Body of pancreas (tissue), 4 donors: ENCODE measurements at places on chromosomes 16 and 17. TPM values are rescaled to one million over a fixed set of nuclear protein-coding genes. Genes with fewer than 3 reads are reported as not detected.

The RHBDL3 gene
- 0.26 TPM for total RNA-seq

The CES1 gene
- 19.1 TPM for total RNA-seq

The C17orf78 gene
- not detected for total RNA-seq

The CX3CL1 gene
- 19.1 TPM for total RNA-seq

The PLEKHM1 gene
- total RNA-seq, result 20.8 TPM

The PCGF2 gene
- total RNA-seq, result 9.3 TPM

The KRT25 gene
- total RNA-seq, result not detected

The CTRB2 gene
- 32,261 TPM for total RNA-seq

The TRPV3 gene
- not detected for total RNA-seq

The CKLF gene
- total RNA-seq, result 33.5 TPM

The LRRC37B gene
- total RNA-seq, result 11.4 TPM

DNA sequence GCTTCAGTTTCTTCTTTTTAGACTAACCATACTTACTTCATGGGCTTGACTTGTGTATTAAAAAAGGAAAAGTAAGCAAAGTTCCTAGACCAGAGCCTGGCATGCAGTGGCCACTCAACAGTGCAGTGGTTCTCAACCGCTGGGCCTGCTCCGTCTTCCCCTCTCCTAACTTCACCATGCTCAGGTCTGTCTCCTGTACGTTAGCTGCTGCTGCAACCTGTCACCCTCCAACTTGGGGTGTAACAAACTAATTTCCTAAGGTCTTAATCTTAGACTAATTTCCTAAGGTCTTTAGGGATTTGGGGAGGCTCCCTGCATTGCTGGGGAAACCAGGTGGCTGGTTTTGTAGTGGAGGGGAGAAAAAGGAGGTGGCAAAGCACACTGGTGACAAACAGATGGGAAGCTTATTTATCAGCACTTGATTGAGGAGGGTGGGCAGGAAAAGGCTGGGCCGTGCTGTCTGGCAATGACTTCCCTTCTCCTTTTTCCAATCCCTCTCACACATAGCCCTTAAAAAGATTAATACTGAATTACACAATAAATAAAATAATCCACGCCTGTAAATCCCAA lies 2.2 kb upstream of the ARL4D start:
- H3K27ac ChIP-seq, result no peak overlapping the region
- DNase-seq, result no peak
- no peak overlapping the region for H3K4me3 ChIP-seq
- no peaks in the 10 kb centered on the region for H3K27me3 ChIP-seq
- H3K36me3 ChIP-seq, result no peaks in the 10 kb centered on the region

DNA sequence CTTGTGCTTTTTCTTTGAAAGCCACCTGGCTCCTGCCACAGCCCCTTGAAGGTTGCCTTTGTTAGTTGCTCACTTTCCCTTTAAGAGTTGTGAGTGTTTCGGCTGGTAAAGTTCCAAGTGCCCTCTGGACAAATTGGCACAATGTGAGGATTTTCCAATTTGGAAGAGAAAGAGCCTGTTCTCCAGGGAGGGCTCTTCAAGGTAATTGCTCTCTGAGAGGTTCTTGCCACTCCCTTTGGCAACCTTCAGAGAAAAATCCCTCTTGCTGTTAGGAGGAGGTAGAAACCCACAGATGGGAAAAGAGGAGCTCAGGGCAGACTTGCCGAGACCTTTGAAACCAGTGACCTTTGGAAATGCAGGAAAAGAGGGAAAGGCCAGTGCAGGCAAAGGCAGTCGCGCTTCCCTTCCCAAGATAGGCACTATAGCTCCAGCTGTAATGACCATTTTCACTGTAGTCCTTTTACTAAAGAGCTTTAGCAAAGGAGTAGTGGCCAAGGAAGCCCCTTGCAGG lies 49.0 kb upstream of the AKAP1 start:
- H3K4me1 ChIP-seq, result peaks cover 65% of the 10 kb centered on the region
- DNase-seq, result peak; percentile 85
- H3K36me3 ChIP-seq, result no peaks in the 10 kb centered on the region
- no peak overlapping the region for H3K4me3 ChIP-seq
- no peaks in the 10 kb centered on the region for H3K27me3 ChIP-seq

GRCh38 chr17:56641373-56641772 lies 47.9 kb downstream of the NOG start:
- no peaks in the 10 kb centered on the region for H3K36me3 ChIP-seq
- DNase-seq, result no peak
- no peaks in the 10 kb centered on the region for H3K4me1 ChIP-seq
- H3K27me3 ChIP-seq, result no peaks in the 10 kb centered on the region
- no peak overlapping the region for H3K4me3 ChIP-seq

- no peak overlapping the region for H3K27ac ChIP-seq
- H3K36me3 ChIP-seq, result no peaks in the 10 kb centered on the region
- H3K27me3 ChIP-seq, result no peaks in the 10 kb centered on the region
- H3K4me3 ChIP-seq, result no peak overlapping the region
- no peak for DNase-seq
These were observed 23.1 kb upstream of the TMEM97 start for GRCh38 chr17:28295677-28296578.

DNA sequence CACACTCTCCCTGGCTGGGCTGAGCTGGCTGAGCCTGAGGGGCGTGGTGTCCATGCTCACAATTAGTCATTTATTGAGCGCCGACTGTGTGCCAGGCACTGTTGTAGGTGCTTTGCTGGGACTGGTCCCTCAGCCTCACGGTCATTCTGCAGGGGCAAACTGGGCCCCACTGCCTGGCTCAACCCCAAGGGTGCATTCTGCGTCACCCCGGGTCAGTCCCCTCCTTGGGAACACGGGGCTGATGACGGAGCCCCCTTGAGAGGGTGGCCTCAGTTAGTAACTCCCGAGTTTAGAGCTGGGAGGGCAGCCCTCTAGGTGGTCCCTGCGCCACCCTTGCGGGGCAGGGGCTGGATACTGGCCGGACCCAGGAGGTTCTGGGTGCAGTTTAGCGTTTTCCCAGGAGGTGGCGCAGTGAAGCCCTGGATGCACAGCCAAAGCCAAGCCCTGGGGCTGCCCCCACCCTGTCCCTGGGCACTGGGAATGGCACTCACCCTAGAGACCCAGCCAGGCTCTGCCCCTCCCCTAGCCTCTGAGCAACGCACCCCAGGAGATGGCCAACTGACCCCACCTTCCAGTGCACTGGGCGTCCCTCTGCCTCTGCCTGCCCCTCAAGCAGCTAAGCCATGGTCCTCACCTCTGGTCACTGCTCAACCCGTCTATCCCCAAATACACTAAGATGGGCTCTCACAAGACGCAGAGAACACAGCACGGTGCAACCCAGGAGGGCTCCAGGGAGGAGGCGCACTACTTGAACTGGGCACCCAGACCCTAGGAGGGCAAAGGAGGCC lies 243.2 kb upstream of the GSE1 start:
- no peaks in the 10 kb centered on the region for H3K27me3 ChIP-seq
- peak; percentile 46 for DNase-seq
- H3K27ac ChIP-seq, result no peak overlapping the region
- H3K4me3 ChIP-seq, result no peak overlapping the region

GRCh38 chr17:69231521-69231920 lies 2.9 kb upstream of the ABCA10 start:
- no peaks in the 10 kb centered on the region for H3K27me3 ChIP-seq
- no peak overlapping the region for H3K4me3 ChIP-seq
- H3K27ac ChIP-seq, result no peak overlapping the region

DNA sequence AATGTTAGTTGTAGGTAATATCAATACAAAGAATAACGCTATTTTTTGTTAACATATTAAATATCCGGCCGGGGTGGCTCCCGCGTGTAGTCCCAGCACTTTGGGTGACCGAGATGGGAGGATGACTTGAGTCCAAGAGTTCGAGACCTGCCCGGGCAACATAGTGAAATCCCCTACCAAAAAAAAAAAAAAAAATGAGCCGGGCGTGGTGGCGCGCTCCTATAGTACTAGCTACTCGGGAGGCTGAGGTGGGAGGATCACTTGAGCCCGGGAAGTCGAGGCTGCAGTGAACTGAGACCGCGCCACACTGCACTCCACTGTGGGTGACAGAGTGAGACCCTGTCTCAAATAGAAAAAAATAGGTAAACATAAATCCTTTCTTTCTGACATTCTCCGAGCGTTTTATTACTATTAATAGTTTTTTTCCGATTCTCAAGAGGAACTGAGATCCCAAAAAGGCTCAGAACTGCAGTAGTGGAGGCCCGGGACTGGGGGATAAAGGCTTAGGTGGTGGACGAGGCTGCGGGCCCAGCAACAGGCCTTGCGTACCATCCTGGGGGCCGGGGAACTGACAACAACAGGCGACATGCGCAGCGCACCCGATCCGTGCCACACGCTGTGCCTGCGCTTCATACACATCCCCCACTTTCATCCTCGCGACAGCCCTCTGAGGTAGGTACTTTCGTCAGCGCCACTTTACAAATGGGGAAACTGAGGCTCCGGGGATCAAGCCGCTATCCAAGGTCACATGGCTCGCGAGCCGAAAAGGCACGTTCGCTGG lies 919 bp downstream of the N4BP1 start:
- H3K4me3 ChIP-seq, result peak overlapping the region; percentile 89
- no peaks in the 10 kb centered on the region for H3K36me3 ChIP-seq
- peaks cover 47% of the 10 kb centered on the region for H3K4me1 ChIP-seq
- peak overlapping the region; percentile 88 for H3K27ac ChIP-seq

DNA sequence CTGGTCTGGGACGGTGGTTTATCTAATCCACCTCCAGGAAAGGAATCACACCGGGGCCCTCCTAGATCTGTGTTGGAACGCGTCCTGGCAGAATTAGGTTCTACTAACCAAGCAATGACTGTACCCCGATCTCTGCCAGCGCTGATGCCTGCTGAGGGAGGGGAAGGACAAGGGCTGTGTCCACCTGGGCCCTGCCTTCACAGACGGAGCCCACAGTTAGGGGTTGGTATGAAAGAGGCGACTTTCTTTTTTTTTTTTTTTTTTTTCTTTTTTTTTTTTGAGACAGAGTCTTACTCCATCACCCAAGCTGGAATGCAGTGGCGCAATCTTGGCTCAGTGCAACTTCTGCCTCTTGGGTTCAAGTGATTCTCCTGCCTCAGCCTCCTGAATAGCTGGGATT lies 9.9 kb upstream of the KRT19 start:
- no peaks in the 10 kb centered on the region for H3K27me3 ChIP-seq
- H3K36me3 ChIP-seq, result no peaks in the 10 kb centered on the region
- H3K4me3 ChIP-seq, result no peak overlapping the region

DNA sequence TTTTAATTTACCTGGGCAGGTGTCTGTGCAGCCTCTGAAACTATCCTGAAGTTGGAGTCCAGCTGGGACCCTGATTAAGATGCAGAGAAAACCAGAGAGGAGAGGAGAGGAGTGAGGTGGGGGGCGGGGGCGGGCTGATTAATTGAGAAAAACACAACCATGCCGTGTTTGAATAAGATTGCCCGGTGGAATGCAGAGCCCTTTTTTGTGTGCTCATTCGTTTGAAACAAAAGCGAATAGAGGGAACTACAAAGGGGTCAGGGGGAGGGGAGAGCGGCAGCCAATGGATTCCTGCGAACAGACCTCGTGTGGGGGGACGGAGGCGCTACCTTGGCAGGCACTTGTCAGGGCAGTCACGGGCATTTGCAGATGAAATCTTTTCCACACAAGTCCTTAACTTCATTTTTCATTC lies 355.8 kb downstream of the SOX9 start:
- peak overlapping the region; percentile 93 for H3K27ac ChIP-seq
- DNase-seq, result no peak
- H3K27me3 ChIP-seq, result no peaks in the 10 kb centered on the region
- H3K4me3 ChIP-seq, result no peak overlapping the region

GRCh38 chr16:1532771-1533170 lies 695 bp upstream of the TMEM204 start:
- no peak overlapping the region for H3K4me3 ChIP-seq
- H3K36me3 ChIP-seq, result no peaks in the 10 kb centered on the region
- peaks cover 16% of the 10 kb centered on the region for H3K4me1 ChIP-seq
- H3K27ac ChIP-seq, result peak overlapping the region; percentile 78
- no peaks in the 10 kb centered on the region for H3K27me3 ChIP-seq
- DNase-seq, result no peak

GRCh38 chr17:57723427-57724025 lies 21.6 kb downstream of the CCDC182 start:
- H3K36me3 ChIP-seq, result no peaks in the 10 kb centered on the region
- H3K4me3 ChIP-seq, result no peak overlapping the region
- H3K27ac ChIP-seq, result no peak overlapping the region
- H3K4me1 ChIP-seq, result no peaks in the 10 kb centered on the region

- peak; percentile 65 for DNase-seq
- H3K4me1 ChIP-seq, result peaks cover 22% of the 10 kb centered on the region
- no peaks in the 10 kb centered on the region for H3K36me3 ChIP-seq
- no peaks in the 10 kb centered on the region for H3K27me3 ChIP-seq
- H3K4me3 ChIP-seq, result no peak overlapping the region
- no peak overlapping the region for H3K27ac ChIP-seq
These were observed 1.2 kb downstream of the MMP2 start for GRCh38 chr16:55480228-55480655.

DNA sequence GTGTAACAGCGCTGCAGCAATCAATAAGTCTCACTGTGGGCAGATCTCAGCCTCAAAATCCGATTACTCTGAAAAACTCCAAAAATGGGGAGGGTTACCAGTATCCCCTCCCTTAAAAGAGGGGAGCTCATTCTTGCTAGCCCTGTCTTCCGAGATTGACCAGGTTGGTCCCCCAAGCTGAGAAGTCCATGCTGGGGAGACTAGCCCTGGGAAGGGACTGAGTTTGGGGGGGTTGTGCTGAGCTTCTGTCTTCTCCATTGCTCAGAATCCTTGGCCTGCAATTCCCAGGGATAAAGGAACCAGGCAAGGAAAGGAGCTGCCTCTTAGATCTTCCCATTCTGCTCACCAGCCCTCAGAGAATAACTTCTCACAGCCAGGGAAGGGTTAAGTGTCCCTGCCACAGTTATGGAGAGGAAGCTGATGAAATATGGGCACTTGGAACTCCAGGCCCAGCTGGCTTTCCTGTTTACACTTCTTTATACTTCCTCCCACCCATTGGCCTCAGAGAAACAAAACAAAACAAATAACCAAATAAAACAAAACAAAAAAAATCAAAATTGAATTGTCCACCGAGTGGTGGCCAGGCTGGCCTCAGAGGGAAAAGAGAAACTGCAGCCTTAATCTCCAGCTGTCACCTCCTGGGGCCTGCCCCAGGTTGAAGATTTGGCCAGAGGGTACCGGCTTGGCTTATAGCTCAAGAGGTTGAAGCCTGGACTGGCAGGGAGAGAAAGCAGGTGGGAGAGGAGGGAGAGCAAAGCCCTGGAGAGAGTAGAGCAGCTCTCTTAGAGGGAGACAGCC lies 2.6 kb downstream of the HOXB3 start:
- peaks cover 15% of the 10 kb centered on the region for H3K4me1 ChIP-seq
- no peak overlapping the region for H3K27ac ChIP-seq
- H3K36me3 ChIP-seq, result no peaks in the 10 kb centered on the region
- no peak for DNase-seq

DNA sequence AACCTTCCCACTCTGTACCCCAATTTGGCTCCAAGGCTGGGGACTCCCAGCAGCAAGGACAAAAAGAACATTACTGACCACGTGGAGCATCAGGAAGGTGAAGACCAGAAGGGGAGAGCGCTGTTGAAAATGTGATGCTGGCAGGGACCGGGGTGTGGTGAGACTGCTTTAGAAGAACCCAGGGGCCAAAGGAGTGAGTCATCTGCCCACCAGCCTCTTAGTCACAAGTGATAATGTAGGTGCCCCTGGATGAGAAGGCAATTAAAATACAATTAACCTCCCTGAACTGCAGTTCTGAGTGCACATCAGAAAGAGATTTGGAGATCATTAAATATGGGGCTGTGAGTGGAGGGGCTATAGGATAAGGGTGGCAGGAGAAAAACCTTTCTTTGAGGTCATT lies 366.6 kb upstream of the CCL2 start:
- no peak overlapping the region for H3K27ac ChIP-seq
- DNase-seq, result no peak
- H3K4me3 ChIP-seq, result no peak overlapping the region
- H3K27me3 ChIP-seq, result no peaks in the 10 kb centered on the region
